NCI-H526 treated with DMSO at 0.1 percent for 48 hours (cell line): ENCODE measurements at places on chromosomes 5 and 9.

GRCh38 chr9:109297899-109298298, 23.0 kb downstream of the EPB41L4B start:
- DNase-seq: no peak

- no peak for DNase-seq
These were observed 15.1 kb upstream of the NCS1 start for GRCh38 chr9:130157079-130157478.

GRCh38 chr5:176747670-176748072, 62.7 kb upstream of the UNC5A start:
- no peak for DNase-seq

DNA sequence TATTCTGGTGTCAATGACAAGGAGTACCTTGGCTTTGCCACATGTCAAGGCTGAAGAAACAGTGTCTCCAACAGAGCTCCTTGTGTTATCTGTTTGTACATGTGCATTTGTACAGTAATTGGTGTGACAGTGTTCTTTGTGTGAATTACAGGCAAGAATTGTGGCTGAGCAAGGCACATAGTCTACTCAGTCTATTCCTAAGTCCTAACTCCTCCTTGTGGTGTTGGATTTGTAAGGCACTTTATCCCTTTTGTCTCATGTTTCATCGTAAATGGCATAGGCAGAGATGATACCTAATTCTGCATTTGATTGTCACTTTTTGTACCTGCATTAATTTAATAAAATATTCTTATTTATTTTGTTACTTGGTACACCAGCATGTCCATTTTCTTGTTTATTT, 19.8 kb downstream of the CD274 start:
- DNase-seq: no peak

- no peak for DNase-seq
These were observed 115.7 kb upstream of the MSX2 start for GRCh38 chr5:174608631-174609097.

GRCh38 chr9:127991017-127991756, 10.4 kb upstream of the EEIG1 start:
- no peak for DNase-seq

- no peak for DNase-seq
These were observed 134.5 kb downstream of the SEC61B start for GRCh38 chr9:99356512-99356971.

- no peak for DNase-seq
These were observed 14.6 kb downstream of the NREP start for GRCh38 chr5:111742177-111742994.

DNA sequence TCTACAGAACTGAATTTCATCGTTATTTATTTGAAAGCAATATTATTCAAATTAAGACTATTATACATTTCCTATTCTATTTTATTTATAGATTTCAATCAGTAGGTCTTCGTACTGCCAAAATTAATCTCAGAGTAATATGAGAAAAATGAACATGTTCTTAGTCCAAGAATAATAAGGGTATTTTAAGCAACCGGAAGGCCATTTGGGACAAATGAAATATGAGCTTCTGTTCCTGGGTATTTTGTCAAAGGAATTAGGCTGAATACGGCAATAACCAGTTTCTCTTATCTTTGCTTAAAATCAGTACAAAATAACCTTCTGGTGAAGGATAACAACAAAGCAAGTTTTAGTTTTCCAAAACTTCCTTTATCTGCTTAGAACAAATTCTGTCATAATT, 410.3 kb upstream of the PRR16 start:
- DNase-seq: no peak

DNA sequence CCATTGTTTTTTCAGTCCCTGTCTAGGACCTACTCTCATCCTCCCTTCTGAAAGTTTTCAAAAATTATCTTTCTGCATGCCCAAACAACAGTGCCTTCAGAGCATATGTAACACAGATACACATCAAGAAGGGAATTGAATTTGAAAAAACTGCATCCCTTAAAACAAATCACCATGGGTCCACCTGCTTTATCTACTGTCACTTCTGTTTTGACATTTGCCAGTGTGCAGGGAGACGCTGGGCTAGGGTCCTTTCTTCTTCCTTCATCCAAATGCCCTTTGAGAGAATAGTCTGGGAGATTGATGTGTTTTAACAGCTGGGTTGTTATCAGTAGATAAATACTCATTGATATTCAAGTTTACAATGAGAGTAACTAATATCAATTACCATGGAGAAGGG, 1630.1 kb downstream of the MAT2B start:
- DNase-seq: no peak

DNA sequence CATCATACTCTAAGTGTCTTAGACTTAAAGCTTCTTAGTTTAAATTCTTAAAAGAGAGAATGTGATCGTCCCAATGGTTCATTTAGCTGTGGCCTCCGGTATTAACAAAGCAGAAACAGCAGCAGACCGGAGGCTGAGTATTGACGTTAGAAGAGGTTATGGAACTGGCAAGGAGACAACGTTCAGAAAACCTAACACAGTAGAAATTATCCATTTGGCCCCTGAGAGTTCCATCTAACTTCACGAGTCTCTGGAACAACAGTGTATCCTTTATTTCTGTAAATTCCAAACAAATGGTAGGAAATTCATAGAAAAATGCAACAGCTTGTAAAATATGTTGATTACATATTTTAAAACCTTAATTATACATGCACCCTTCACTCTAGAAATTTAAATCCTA, 107.3 kb upstream of the PTGER4 start:
- DNase-seq: no peak

DNA sequence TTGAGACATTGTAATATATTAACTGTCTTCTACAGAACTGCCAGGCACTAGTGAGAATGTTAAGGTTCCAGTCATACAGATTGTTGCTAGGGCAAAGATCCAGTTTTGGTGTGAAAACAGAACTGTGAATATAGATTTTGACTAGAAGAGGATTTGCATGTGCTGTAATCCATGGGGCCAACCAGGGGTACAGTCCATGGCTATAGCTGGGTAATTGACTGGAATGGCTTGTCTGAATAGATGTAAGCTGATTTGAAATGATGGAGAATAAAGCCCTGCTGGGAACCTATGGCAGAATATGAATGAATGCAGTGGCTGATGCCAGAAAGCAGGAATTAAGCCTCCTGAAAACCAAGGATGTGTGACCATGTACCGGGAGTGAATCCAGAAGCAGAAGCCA, 748.5 kb upstream of the CDH10 start:
- DNase-seq: no peak

GRCh38 chr9:134693011-134693410, 51.4 kb downstream of the COL5A1 start:
- DNase-seq: no peak
